ENCODE measurements at places on chromosomes 4 and X.

- peak; percentile 11 for DNase-seq
Observed at GRCh38 chr4:150323406-150324325, 245.4 kb downstream of the DCLK2 start.

DNA sequence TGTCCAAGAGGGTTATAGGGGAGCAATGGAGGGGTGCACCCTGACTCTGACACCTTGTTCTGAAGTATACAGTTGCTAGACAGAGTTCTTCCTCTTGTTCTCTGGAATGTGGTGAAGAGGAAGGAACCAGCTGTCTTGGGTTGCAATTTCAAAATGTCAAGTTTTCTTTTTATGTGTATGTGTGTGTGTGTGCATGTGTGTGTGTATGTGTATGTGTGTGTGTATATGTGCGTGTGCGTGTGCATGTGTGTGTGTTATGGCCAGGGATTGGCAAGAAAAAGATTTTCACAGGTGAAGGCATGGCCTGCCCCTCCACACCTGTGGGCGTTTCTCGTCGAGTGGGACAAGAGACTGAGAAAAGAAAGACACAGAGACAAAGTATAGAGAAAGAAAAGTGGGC lies 81.6 kb upstream of the ADGRA3 start:
- DNase-seq: no peak

- no peak for DNase-seq
Observed at GRCh38 chr4:174100910-174101309, 182.6 kb downstream of the FBXO8 start.

- no peak for DNase-seq
Observed at GRCh38 chr4:173538909-173539445, 8.9 kb upstream of the HAND2 start.

DNA sequence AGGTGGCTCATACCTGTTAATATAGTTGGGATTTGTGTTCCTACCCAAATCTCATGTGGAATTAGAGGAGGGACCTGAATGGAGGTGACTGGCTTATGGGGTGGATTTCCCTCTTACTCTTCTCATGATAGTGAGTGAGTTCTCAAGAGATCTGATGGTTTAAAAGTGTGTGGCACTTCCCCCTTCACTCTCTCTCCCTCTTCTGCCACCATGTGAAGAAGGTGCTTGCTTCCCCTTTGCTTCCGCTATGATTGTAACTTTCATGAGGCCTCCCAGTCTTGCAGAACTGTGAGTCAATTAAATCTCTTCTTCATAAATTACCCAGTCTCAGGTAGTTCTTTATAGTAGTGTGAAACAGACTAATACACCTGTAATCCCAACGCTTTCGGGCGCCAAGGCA lies 28.3 kb upstream of the WDR19 start:
- DNase-seq: no peak

GRCh38 chrX:15269618-15270521 lies at the start of gene ASB9:
TSS of gene ASB9 (minus strand) at chrX:15270083. CDS start at chrX:15269874, 209 bp downstream.
- DNase-seq: peak; percentile 44

- no peak for DNase-seq
Observed at GRCh38 chr4:151700566-151701316, 60.1 kb downstream of the GATB start.

- DNase-seq: no peak
Observed at GRCh38 chr4:55435141-55435841, 39.5 kb downstream of the TMEM165 start.

GRCh38 chrX:70134116-70134477 lies 850 bp downstream of the IGBP1 start:
- no peak for DNase-seq

DNA sequence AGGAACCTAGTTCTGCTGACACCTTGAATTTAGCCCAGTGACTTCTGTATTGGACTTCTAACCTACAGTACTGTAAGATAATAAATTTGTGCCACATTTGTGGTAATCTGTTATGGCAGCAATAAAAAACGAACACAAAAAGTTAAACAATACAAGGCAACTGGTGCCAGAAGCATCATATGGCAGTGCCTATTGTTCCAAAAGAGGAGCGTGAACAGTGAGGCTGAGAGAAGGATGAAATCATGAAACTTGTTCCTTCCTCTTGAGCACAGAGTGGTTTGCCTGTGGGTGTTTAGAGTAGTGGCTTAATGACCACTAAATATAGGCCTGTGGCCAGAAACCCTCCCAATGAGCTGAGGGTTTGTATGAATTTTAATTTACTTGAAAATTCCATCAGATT lies 69.7 kb upstream of the PGRMC2 start:
- DNase-seq: no peak

DNA sequence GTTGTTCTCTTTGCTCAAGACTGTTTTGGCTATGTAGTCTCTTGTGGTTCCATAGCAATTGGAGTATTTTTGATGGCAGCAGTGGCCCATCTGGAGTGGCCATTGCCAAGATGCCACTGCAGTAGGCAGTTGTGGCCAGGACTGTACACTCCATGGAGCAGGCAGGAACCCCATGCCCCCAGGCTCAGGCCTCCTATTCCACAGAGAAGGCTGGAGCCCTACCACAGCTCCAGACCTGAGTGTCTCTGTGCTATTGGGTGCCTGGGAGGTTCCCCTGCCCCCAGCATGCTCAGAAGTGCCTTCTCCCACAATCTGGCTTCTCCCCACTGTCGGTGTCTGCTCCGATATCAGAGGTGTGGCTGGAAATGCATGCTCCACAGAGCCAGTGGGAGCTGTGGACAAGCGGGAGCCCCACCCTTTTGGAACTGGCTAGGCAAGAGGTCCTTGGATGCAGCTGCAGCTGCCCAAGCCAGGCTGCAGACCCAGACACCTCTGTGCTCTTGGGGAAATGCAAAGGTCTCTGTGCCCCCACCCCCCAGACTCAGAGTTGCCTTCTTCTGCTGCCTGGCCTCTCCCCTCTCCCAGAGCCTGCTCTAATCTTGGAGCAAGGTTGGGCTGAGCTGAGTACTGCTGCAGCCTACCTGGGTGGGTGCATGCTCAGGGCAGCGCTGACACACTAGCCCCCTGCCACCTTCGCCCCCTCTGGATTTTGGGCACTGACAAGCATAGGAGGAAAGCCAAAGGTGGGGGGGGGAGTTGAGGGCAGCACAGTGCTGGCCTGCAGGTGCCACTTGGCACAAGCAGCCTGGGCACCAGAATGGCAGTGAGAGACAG lies 46.6 kb upstream of the UBE2NL start:
- no peak for DNase-seq

GRCh38 chrX:73069365-73070035 lies 9.8 kb downstream of the PABPC1L2A start:
- no peak for DNase-seq

GRCh38 chr4:104559502-104559901 lies 64.8 kb upstream of the CXXC4 start:
- no peak for DNase-seq

DNA sequence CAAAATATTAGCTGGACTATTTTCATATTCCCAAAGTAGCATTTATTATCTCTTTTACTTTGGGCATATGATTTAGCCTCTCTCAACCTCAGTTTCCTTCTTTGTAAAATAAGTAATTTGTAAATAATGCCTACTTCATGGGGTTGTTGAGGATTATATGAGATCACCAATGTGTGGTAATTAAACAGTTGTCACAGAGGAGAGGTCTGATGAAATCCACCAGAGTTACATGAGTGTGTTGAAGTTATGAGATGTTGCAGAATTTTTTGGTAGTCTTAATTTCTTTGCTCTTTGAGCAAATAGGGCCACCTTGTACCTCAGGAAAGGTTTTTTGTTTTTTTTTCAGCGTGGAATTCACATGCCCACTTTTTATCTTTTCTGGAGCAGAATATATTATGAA lies 1.4 kb downstream of the COX7B start:
- DNase-seq: no peak

GRCh38 chr4:110088670-110089069 lies 109.7 kb downstream of the ELOVL6 start:
- DNase-seq: no peak

GRCh38 chr4:41443340-41444079 lies 94.4 kb upstream of the LIMCH1 start:
- no peak for DNase-seq

DNA sequence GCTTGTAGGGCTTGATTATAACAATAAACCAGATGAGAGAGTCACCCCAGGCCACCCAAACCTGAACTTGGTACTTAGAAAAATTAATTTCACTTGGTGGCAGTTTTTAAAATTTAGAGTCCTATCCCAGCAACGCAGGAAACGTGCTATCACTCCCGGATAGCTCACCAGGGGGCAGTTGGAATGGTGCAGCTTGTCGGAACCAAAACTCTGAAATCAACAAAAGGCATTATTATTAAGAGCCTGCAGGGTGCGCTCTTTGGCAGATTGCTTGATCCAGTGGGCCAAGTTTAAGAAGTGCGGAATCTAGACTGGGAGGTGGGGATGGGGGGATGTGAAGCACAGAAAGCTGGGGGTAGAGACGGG lies 2.4 kb downstream of the FRAS1 start:
- peak; percentile 60 for DNase-seq

DNA sequence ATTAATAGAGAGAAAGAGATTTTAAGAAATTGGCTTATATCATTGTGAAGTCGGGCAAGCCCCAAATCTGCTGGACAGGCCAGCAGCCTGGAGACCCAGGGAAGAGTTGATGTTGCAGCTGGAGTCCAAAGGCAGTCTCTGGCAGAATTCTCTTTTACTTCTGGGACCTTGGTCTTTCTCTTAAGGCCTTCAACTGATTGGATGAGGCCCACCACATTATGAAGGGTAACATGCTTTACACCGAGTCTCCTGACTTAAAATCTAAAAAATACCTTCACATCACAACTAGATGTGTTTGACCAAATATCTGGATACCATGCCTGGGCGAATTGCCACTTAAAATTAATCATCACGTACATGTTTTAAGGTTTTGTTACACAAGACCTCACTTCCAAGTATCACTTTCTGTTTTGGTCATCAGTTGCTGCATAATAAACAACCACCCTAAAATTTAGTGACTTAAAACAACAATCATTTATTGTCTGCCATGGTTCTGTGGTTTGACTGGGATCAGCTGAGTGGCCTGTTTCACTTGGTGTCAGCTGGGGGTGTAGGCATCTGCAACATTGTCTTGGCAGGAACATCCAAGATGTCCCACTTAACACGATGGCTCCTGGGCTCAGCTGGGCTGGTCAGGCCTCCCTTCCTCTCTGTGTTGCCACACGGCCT lies 3.4 kb downstream of the CD38 start:
- no peak for DNase-seq

- DNase-seq: no peak
Observed at GRCh38 chr4:15021946-15022345, 19.7 kb downstream of the CPEB2 start.

DNA sequence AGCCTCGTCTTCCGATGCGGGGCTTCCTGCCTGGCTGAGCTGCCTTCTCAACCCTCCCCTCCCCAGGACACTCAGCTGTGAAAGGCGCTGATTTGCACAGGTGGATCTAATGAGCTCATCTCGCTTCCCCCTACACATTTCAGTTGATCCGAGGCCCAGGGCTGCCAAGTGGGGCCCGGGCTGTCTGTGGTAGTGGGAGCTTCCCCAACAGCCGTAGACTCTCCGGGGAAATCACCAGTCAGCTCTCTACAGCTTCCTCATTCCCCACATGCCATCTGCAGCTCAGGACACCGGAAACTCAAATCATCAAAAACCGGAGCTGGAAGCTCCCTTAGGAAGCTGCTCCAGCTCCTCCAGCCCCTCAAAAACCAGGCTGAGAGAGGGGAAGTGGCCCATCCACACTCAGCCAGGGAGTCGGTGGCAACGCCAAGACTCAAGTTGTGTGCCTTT lies 56.2 kb downstream of the SMIM20 start:
- DNase-seq: no peak

DNA sequence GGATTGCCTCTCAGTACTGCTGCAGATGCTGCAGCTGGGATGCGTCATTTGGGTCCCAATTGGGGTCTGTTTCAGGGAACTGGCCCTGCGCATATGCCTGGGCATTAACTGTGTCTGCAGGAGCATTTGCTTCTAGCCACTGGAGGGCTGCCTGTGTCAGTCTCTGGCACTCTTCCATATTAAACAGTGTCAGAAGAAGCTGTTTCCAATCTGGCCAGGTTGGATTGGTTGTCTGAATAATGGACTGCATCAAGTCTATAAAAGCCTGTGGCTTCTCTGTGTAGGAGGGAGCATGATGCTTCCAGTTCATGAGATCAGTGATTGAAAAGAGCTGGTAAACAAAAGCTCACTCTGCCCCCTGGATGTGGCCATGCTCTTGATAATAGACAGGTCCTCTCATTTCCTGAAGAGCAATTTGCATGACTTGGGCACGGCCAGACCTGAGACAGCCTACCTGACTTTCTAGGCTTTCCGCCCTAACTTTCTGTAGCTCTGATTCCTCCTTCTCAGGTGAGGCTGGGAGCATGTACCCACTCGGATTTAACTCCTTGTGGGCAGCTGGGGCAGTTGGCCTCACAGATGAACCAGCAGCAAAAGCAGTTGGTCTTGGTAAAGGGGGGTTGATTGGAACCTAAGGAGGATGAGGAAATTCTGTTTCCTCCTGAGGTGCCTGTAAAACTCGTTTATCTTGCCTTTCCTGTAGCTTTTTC lies 29.2 kb downstream of the SULT1E1 start:
- peak; percentile 62 for DNase-seq

- no peak for DNase-seq
Observed at GRCh38 chr4:179352221-179352620, 1910.0 kb upstream of the AGA start.

- DNase-seq: no peak
Observed at GRCh38 chr4:3219761-3220475, 29.0 kb upstream of the MSANTD1 start.

- peak; percentile 17 for DNase-seq
Observed at GRCh38 chr4:144295286-144295995, 154.9 kb upstream of the GYPA start.

GRCh38 chr4:77284036-77284435 lies 127.0 kb downstream of the CCNG2 start:
- DNase-seq: no peak

DNA sequence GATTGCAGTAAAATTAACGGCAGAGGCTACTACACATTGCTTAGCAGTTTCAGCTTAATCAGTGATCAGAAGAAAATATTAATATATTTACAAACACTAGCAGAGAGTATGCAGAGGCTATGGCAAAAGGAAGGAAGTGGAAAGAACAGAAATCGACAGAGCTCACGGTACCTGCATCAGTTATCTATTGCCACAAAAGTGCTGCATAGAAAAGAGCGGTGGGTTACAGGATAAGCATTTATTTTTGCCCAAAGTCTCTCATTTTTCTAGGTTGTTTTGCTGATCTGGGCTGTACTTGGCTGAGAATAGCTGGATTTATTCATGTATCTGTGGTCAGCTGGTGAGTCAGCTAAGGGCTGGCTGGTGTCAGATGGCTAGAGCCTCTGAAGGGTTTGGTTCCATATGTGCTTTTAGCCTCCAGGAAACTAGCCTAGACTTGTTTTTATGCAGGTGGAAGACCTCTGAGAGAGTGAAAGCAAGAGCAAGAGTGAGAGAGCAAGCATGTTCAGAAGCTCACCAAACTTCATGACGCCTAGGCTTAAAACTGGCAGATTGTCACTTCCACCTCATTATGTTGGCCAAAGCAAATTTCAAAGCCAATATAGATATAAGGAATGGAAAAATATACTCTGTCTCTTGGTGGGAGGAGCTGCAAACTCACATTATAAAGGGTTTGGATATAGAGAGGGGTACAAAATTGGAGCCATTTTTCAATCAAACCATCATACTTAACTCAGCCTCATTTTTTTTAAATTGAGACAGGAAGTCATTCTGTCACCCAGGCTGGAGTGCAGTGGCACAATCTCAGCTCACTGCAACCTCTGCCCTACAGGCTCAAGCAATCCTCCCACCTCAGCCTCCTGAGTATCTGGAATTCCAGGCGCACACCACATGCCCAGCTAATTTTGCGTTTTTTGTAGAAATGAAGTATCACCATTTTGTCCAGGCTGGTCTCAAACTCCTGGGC lies 153.2 kb upstream of the RPL34 start:
- peak; percentile 81 for DNase-seq

GRCh38 chr4:68163754-68164153 lies 34.1 kb upstream of the TMPRSS11F start:
- no peak for DNase-seq
